ENCODE measurements at places on chromosomes 2 and 18.
A peak's percentile ranks its signal among the peaks of the same experiment; 100 is the strongest.

DNA sequence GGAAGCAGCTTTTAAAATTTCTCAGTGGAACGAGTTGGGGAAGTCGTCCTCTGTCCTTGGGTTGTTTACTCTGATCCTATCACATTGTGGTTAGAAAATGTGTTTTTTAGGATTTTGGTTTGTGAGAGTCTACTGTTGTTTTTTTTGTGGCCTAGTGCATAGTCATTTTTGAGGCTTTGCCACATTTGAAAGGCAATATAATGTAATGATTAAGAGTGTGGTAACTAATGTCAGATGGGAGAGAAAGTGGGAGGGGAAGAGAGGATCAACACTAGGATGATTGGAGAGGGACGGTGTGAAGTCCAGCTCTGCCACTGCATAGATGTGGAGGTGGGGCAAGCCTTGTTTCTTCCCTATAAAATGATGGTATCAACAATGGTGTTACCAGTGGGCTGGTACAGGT, 8.5 kb downstream of the SP140L start:
- DNase-seq, result no peak

DNA sequence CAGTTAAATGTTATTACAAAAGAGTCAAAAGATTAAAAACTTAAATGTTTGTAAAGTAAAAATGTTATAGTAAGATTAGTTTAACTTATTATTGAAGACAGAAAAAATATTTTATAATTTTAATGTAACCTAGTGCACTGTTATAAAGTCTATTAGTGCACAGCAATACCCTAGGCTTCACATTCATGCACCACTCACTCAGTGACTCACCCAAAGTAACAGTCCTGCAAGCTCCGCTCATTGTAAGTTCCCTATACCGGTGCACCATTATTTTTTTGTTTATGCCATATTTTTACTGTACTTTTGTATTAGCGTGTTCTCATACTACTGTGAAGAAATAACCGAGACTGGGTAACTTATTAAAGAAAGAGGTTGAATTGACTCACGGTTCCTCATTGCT, 759.7 kb upstream of the CDH7 start:
- DNase-seq, result no peak

DNA sequence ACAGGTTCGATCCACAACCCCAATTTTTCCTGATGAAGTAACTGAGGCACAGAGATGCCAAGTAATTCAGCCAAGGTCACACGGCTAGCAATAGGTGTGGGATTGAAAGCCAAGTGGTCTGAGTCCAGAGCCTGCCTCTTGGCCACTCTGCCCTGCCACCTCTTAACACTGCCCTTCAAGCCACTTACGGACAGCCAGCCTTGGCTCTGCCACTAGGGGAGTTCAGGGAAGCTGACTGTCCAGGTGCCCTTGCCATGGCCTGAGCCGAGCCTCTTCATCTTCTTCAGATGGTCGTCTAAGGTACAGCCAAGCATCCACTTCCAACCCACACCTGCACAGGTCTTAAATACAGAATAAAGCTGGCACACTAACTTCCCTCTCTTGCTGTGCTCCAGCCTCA, 99.3 kb upstream of the GPR45 start:
- no peak for DNase-seq

GRCh38 chr2:66478731-66479316, 43.9 kb downstream of the MEIS1 start:
- DNase-seq, result no peak

DNA sequence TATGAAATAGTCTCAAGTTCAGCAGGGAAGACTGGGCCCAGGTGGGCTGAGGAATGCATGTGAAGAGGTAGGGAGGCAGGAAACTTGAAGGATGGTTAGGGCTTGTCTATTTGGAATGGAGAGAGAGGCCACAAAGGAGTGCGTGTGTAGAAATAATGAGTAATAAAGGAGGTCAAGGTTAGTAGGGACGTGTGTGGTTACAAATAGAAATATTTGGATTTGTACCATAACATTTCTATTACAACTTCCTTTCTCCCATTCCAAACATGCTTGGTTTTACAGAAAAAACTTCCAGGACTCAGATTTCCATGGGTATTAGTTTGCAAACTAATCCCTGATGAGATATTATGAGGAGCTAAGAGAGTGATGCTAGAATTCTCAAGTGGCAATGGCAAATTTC, 280.6 kb downstream of the NCKAP5 start:
- DNase-seq, result no peak

DNA sequence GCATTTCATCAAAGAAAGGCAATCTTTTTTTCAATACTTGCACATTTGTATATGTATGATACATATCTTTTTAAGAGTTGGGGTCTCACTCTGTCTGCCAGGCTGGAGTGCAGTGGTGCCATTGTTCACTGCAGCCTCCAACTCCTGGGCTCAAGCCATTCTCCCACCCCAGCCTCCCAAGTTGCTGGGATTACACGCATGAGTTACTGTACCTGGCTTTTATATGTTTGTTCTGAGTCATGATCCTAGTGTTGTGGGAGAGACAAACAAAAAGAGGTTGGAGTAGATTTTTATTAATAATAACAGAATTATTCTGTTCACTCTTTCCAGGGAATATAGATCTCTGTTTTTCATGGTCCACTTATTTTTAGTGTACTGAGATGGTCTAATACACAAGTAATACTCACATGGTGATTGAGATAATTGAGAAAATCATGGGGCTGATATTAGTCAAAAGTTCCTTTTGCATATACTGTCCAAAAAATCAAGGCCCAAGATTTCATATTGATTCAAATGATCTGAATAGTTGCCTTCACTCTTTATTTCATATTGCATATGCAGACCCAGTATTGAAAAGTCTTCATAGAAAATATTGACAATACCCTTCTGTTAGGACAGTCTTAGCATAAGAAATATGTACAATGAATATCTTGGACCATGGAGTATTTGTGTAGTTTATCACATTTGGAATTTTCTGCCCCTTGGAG, 138.3 kb downstream of the FMNL2 start:
- no peak for DNase-seq

GRCh38 chr2:120707816-120708215, 27.9 kb upstream of the GLI2 start:
- DNase-seq, result no peak

DNA sequence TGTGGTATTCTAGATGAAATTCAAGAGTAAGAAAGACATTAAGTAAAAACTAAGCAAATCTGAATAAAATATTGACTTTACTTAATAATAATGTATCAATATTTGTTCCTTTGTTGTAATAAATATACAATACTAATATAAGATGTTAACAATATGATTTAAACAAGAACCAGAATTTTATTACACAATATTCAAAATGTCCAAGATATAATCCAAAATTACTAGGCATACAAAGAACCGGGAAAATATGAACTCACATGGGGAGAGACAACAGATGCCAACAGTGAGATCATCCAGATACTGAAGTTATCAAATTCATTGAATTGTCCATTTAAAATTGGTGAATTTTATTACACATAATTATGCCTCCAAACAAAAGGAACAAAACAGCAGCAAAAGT, 286.3 kb downstream of the AFF3 start:
- DNase-seq, result no peak

DNA sequence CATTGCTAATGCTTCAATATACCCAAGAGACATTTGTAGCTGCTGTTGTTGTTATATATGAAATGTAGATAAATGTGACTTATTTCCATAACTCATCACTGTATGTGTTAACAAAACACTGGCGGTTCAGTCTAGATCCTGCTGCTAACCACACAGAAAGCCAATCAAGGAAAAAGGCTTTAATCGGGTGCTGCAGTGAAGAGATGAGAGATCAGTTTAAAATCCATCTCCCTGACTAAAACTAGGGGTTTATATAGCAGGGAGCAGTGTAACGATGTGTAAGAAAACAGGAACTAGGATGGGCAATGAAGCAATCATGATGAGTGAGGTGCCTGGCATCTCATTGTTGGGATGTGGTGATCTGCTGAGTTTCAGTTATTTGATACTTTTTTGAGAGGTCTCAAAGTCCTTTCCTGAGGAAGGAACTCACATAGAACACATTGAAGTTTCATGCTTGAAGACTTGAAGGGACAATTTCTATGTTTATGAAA, 677.7 kb upstream of the CDH7 start:
- DNase-seq, result no peak

- no peak for DNase-seq
Measured at GRCh38 chr2:88180605-88181240, 10.6 kb downstream of the THNSL2 start.

GRCh38 chr2:237980751-237981150, 13.9 kb downstream of the UBE2F start:
- no peak for DNase-seq

GRCh38 chr2:238670111-238670585, 177.7 kb upstream of the TWIST2 start:
- no peak for DNase-seq

DNA sequence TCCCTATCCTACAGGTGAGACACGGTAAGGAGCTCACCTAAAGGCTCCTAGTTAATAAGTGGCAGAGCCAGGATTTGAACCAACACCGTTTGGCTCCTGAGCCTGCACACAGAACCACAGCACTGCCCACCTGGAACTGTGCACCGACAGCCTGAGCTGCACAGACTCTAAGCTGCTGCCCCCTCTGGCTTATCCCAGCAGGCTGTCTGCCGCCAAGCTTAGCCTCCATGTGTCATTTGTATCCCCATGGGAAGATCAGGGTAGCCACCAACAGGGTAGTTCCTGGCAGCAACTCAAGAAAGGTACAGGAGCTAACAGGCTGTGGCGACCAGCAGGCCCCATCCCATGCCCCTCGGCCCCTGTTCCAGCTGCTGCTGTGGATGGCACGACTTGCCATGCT, 135.7 kb downstream of the LRRC30 start:
- no peak for DNase-seq

- DNase-seq, result no peak
Measured at GRCh38 chr18:42176599-42176998, 221.6 kb downstream of the PIK3C3 start.

DNA sequence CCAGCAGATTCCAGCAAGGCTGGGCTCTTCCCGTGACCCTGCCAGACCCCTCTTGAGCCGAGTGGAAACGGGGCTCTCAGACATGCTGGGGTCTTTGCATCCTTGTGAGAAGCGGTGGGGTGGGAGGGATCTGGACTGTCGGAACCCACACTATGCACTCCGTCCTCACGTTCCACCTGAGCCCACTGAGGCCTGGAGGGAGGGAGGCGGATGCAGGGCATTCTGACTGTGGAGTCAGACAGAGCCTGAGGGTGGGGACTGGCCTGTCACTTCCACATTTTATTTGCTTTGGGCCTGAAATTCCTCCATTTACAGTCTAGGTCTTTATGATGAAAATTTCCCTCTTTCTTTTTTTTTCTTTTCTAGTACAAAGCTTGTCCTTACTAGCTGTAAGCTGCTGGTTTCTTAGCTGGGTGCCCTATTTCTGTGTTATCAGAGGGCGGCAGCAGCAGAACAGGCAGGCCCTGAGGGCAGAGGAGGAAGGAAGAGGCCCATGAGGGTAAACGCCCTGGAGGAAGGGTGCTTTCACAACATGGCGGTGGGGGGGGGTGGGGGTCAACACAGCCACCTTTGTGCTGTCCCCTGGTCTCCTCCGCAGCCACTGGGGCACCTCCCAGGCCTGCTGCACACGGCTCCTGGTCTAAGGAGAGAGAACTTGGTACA, 373.5 kb upstream of the MYT1L start:
- DNase-seq, result peak; percentile 40

- DNase-seq, result no peak
Measured at GRCh38 chr2:183474912-183475695, 350.9 kb downstream of the NUP35 start.

DNA sequence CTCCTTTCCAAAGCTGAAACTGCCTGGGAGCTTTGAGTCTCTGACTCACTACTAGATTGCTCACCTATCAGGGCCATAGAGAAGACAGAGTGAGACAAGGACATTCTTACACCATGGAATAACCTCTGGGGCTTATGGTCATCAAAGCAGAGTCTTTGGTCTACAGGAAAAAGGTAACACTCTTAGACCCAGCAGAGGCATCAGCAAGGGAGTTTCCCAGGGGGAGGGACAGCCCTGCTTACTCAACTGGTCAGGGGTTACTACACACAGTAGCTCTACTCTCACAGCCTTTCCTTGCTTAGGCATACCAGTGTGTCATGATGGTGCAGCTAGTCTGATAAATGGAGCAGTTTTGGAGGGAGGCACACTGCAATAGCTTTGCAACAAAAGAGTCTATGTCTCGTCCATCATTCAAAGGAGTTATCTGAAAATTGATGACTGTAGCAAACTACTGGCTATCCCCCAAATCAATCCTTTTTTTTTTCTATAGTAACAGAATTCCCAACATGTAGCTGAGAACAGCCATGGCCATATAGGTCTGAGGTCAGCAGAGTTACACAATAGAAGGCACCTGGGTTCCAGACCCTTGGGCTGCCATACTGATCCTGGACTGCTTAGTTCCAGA, 22.4 kb upstream of the CD28 start:
- no peak for DNase-seq

DNA sequence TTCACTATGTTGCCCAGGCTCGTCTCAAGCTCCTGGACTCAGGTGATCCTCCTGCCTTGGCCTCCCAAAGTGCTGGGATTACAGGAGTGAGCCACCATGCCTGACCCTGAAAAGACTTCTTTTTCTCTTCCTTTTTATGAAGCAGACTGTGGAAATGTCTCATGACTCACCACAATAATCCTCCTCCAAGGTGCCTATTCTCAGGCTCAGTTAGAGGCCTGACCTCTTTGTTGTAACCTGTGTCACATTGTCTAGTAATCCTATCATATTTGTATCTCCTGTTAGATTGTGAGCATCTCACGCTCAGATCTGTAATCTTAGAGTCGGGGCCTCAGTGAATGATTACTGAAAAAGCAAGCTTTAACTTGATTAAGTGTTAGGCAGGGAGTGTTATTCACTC, 18.3 kb upstream of the TAF4B start:
- no peak for DNase-seq

DNA sequence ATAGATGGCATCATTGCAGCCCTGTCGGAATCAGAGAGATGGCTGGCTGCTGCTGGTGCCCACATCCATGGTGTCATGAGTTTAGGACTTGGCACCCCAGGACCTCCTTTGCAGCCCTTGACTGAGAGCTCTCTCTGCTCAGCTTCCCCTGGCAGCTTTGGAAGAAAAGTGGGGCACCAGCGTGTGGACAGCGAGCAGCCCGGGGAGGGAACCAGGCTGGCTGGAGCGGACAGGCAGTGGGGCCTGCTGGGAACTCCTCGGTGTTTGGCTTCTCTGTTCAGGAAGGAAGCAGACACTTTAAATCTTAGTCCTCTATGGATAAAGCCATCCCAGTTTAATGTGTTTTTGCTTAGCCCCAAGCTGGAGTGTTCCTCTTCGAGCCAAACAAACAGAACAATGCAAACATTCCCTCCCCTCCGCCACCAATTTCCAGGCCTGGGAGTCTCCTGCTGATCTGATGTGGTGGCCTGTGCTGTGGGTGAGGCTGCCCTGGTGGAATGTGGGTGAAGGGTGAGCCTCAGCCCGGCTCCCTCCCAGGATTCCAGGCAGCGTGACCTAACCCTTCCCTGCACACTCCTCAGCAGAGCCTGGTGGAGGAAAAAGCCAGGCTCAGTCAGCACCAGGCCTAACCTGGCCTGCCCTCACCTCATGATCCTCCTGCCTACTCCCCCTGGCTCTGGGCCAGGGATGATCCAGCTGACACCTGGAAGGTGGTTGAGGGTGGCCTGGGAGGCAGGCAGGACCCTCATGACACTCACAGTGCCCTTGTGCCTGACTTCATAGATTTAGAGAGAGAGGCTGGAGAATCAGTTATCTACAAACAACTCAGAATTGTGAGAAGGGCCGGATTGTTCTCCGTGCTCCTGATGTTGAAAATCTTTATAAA, 21.6 kb upstream of the ITGB6 start:
- no peak for DNase-seq

- no peak for DNase-seq
Measured at GRCh38 chr2:199383021-199383420, 74.7 kb downstream of the SATB2 start.

GRCh38 chr2:9196637-9197036, 10.0 kb upstream of the ASAP2 start:
- DNase-seq, result no peak

GRCh38 chr2:133271105-133271504, 297.2 kb downstream of the NCKAP5 start:
- DNase-seq, result no peak

All from KG1 (cell line).